ENCODE measurements at places on chromosomes 11 and 22.

- no peak for DNase-seq
Observed at GRCh38 chr22:35541254-35541748, 670 bp downstream of the RASD2 start.

GRCh38 chr11:2768471-2769408 is 68.9 kb upstream of the KCNQ1OT1 start:
- no peak for DNase-seq

- DNase-seq = no peak
Observed at GRCh38 chr22:19424186-19424500, 7.4 kb downstream of the HIRA start.

- DNase-seq = no peak
Observed at GRCh38 chr11:86377972-86378371, 3.3 kb downstream of the CCDC81 start.

DNA sequence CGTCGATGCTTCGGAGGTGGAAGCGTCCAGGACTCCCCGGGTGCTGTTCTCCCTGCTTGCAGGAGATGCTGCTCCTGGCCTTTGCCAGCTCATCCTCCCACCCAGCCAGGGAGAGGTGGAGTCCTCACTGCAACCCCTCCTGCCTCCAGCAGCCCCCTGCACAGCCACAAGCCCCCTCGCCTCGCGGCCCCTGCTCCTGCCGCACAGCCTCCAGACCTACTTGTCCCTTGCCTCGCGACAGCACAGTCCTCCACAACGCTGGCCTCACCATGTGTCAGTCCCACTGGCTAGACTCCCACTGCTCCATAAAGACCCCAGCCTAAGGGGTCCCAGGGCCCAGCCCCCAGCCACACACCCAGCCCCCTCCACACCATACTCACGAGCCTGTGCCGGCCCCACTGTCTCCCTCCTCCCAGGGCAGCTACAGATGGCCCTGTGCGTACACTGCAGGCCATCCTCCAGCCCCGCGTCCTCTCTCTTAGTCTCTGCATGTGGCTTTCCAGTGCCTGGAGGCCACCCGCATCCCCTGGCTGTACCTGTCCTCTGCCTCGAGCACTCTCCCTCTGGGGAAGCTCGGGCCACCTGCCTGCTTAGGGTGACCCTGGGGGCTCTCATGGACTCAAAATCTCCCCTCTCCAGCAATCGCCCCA is 91.5 kb downstream of the CELSR1 start:
- DNase-seq = no peak

- no peak for DNase-seq
Observed at GRCh38 chr11:79668575-79668974, 227.7 kb upstream of the TENM4 start.

DNA sequence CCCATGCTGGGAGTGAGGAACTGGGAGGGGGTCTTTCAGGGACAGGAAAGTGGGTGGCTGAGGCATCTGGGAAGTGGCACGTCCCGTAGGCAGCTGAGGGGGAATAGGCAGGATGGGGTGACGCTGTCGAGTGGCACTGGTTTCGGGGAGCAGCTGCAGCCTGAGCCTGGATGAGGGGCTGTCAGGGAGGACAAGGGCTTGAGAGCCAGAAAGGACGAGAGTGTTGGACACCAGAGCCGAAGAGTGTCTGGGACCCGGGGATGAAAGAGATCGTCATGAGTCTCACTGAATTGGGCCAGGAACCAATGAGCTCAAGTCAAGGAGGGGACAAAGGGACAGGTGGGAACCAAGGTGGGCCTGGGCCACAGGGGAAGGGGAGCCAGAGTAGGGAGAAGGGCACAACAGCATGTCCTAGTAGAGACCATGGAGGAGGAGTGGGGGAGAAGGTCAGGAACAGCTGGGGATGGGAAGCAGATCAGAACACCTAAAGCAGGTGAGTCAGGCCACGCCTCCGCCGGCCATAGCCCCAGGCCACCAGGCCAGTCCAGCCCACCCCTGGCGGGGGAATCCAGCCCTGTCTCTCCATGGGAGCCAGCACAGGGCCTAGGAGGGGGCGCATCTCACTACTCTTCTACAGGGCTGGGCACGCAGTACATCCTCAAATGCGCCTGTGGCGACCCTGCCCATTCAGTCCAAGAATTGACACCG is 4.2 kb downstream of the RAB3IL1 start:
- no peak for DNase-seq

DNA sequence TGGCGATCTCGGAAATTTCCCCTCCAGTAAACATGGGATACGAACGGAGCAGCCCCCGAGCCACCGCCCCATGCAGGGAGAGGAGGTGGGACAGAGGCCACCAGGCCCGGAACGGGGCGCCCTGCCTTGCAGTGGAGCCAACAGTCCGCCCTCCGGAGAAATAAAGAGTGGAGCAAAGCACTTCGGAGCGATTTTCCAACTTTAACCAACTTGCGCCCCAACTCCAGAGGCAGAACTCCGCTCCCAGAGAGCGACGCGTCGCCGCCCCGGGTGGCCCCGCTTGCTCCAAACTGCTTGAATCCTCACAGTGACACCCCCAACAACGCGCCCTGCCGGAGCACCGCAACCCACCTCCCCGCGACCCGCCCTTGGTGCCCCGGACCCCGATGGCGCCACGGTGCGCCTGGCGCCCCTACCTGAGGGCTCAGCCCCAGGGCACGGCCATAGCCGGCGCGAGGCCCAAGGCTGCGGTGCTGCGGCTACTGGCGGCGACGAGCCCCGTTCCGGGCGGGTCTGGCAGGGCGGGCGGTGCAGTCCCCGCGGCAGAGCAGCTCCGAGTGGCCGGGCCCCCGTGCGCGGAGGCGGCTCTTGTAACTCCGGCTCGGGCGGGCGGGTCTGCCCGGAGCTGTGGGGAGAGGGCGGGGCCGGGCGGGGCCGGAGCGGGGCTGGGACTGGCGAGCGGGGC is at the start of gene AHNAK:
TSS of gene AHNAK (minus strand) at position 563 of the 685 bp plus-strand sequence. CDS start 10,708 bp downstream, outside the sequence.
- peak; percentile 61 for DNase-seq

GRCh38 chr11:131278472-131278871 is 91.9 kb upstream of the NTM start:
- no peak for DNase-seq

DNA sequence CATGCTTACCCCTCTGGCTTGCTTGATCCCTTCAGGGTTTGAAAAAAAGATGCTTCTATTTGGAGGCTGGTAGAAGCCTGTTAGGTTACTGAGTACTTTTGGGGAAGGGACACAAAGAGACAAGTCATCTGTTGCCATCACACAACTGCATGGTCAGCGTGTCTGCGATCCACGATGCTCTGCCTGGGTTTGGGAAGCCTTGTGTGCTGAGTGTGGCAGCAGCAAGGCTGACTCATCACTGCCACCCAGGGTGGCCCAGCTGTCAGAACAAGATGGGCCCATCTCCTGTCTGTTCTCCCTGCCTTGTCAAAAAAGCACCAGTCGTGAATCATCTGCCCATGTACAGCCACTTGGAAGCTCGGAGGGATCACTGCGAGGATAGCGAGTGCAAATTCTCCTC is 26.2 kb downstream of the UBASH3B start:
- no peak for DNase-seq

DNA sequence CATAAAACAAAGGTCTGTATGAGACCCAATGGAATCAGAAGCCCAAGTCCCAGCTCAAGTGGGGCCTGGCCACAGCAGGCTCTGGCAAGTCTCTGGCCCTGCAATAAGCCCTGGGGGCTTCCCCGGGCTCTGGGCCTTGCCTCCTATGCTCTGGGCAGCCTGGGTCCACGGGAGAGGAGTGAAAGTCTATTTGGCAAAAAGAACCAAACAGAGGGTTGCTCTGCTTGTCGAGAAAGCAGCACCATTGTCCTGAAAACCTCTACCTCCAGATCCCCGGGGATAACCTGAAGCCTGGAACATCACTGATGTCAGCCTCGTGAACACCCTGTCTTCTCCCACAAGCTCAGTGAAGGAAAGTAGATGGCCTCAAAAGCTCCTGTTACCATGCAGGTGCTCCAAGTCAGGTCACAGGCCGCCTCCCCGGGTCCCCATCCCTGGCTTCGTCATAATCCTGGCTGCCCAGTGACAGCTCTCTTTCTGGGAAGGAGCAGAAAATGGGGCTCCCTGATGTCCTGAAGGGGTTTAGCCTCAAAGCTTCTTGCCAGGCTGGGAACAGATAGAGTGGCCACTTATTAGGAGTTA is 46.1 kb upstream of the ETS1 start:
- DNase-seq = no peak

DNA sequence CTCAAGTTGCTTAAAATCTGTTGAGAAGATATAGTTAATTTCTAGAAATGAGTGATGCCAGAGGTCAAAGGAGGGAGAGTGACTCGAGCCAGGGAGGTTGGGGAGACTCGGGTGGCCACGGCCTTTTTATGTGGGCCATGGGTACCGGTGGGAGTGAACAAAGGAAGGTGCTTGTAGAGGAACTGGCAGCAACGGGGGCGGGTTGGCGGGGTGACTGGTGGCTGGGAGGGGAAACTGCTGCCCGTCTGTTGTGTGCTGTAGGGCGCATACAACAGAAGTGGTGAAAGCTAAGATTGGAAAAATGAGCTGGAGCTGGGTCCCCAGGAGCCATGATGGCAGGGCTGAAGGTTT is 5.4 kb downstream of the DAGLA start:
- no peak for DNase-seq

DNA sequence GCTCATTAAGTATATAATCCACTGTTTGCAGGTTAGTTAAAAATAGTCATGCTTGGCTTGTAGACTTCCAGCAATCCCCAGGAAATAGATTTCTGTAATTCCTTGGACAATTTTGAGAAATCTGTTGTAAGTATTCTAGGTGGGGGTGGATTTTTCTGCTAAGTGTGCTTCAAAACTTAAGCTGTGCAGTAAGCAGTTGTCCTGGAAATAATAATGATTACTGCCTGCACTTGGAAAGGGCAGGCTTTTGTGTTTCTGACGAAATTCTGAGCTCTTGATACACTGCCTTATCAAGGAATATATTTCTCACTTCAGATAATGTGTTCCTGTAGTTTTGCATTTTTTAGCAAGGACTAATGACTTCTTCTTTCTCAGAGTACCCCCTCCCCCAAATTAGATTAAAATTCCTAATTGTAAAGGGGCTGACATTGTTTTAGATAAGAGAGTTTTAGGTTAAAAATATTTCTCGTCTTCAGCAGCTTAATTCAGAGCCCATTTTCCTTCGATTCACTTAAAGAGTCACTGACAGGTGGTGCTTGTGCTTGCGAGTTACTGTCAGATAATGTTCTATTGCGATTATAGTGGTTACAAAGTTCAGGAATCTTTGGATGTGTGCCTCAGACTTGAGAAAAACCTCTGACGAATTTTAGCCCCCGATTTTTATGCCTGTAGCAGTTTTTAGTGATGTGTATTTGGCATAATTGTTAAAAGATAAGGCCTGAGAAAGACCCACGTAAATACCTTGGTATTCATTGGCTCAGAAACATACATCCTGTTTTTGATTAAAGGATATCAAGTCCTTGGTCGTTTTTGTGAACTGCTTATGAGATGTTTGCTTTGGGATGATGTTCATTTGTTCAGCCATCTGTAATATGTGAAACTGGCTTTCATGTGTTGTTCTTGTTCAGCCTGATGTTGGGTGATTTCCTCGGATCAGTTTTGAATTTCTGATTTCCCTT is 120.5 kb downstream of the HIPK3 start:
- no peak for DNase-seq

GRCh38 chr11:132578580-132578979 is 953.7 kb downstream of the OPCML start:
- no peak for DNase-seq

DNA sequence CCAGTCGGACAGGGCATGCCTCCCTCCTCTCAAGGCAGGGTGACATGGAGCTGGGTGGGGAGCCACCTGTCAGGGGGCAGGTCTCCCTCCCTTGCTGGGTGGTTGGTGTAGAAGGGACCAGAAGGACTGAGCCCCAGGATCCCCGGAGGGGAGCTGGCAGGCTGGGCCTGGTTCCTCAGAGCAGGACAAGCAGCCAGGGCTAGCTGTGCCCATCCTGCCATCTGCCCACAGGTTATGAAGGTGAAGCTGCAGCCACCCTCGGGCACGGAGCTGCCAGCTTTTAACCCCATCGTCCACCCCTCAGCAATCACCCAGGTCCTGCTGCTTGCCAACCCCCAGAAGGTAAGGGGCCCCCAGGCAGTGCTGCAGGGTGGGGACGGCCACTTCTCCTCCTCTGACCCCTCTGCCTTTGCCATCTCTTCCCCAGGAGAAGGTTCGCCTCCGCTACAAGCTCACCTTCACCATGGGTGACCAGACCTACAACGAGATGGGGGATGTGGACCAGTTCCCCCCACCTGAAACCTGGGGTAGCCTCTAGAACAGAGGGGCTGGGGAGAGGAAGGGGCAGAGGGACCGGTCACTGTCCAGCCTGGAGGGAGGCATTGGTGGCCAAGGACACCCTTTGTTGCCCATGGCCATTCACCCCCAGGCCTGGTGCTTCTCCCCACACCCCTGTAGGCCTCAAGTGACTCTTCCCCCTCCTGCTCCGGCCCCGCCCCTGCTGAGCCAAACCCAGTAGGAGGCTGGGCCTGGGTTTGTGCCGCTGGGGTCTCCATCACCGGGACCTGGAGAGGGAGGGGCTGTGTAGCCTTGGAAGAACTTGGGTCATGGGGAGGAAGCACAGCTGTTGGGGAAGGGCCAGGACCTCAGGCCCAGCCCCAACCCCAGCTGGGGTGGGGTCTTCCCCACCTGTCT is 7.0 kb upstream of the SH3BP1 start:
- no peak for DNase-seq

GRCh38 chr11:31421820-31422219 is 52.2 kb downstream of the DNAJC24 start:
- no peak for DNase-seq

- no peak for DNase-seq
Observed at GRCh38 chr11:123330948-123331347, 99.1 kb upstream of the GRAMD1B start.

Measured in progenitor cell of endocrine pancreas (in vitro differentiated cells).